ENCODE measurements at places on chromosomes 6 and 20.

- no peak for DNase-seq
Measured at GRCh38 chr20:48787861-48788375, 39.9 kb downstream of the PREX1 start.

DNA sequence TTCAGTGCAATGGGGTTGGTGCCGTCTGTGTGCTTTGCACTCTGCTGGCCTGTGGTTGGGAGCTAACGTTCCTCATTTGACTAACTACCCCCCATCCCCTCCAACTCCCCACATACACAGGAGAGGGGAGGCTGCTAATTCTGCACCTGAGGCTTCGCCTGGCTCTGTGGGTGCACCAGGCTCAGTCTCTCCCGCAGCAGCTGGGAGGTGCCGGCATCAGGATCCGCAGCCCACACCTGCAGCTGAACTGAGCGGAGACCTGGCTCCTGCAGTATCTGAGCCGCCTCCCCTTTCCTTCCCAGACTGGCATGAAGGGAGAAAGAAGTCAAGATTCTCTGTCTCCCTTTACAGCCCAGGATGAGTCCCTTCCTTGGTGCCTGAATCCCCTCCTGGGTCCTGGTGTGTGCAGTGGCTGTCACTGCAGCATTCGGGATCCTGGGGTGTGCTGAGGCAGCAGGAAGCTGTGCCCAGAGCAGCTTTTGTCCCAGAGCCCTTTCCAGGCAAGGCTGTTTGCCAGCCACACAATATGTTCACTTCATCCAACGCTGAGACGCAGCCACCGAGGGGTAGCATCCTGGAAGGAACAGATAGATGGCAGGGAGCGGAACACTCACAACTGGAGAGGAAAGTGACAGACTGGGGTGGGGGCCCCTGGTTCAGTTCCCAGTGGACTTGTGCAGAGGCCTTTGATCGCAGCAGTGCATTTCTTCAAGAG lies 70.2 kb downstream of the CDH4 start:
- no peak for DNase-seq

DNA sequence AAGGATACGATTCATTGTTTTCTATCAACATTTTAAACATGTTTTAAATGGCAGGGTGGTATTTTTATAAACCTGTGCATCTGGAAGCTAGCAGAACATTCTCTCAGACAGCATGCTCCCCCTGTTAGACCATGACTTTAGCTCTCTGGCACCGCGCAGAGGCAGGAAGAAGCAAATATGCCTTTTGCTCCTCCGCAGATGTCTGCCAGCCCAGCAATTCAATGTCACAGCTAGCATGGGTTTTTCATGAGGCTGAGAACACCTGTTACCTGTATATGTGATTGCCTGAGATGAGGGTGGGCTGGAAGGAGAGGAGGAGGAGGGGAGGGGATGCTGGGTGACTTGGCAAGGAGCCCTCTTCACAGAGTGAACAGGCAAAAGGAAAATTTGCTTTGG lies 6.7 kb downstream of the MTCH1 start:
- DNase-seq: no peak

GRCh38 chr6:135323979-135324378 lies 142.9 kb downstream of the MYB start:
- DNase-seq: no peak

DNA sequence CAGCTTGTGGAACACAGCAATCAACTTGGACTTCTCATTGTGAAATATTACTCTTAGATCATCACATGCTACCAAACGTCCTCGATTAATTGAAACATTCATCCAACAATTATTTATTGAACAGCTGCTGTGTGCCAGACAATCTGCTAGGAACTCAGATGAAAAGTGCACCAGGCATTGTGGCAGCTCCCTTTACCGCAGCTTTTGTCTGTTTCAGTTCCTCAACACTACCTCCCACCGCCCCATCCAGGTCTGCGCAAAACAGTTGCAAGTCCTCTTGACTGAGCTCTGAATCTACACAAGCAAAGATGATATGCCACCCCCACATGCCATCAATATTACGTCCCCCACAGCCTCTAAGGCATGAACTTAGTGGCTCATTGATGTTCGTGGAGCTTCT lies 1094.4 kb upstream of the MAP3K7 start:
- DNase-seq: no peak

All from activated CD8-positive, alpha-beta memory T cell treated with anti-CD3 and anti-CD28 coated beads for 4 hours (primary cell).